SK-N-SH (cell line): ENCODE measurements at places on chromosomes 1 and 21.

DNA sequence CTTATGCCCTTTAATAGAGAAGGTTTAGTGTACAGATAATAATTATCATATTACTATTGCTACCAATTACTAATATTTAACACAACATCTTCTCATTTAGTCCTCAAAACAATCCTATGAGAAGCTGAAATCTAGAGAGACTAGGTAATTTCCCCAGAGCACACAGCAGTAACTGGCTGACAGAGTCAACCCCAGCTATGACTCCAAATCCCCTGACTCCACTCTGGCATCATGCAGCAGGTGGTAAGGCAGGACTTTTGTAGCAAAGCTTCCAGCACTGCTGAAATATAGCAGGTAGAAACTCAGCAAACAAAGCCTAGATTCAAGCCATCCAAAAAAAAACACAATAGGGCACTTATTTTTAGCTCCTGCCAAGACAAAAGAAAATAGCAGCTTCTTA lies 79.3 kb upstream of the RGS2 start:
- DNase-seq = no peak

DNA sequence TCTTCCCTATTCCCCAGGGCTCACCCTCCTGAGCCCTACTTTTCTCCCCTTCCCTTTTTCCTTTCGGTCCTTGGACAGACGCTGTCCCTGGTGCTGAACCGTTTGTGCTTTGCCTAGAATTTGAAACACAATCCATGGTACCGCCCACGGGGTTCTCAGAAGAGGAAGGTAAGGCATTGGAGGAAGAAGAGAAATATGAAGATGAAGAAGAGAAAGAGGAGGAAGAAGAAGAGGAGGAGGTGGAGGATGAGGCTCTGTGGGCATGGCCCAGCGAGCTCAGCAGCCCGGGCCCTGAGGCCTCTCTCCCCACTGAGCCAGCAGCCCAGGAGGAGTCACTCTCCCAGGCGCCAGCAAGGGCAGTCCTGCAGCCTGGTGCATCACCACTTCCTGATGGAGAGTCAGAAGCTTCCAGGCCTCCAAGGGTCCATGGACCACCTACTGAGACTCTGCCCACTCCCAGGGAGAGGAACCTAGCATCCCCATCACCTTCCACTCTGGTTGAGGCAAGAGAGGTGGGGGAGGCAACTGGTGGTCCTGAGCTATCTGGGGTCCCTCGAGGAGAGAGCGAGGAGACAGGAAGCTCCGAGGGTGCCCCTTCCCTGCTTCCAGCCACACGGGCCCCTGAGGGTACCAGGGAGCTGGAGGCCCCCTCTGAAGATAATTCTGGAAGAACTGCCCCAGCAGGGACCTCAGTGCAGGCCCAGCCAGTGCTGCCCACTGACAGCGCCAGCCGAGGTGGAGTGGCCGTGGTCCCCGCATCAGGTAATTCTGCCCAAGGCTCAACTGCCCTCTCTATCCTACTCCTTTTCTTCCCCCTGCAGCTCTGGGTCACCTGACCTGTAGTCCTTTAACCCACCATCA lies 10.4 kb downstream of the BCAN start:
- no peak for DNase-seq

- DNase-seq = no peak
These were observed 3.1 kb upstream of the WNT9A start for GRCh38 chr1:227950735-227951346.

- no peak for DNase-seq
These were observed 90.7 kb upstream of the IFFO2 start for GRCh38 chr1:19046972-19047731.

GRCh38 chr1:104702731-104703130 lies 953.0 kb downstream of the AMY1C start:
- no peak for DNase-seq

GRCh38 chr1:219066631-219067349 lies 106.9 kb upstream of the LYPLAL1 start:
- DNase-seq = peak; percentile 7

DNA sequence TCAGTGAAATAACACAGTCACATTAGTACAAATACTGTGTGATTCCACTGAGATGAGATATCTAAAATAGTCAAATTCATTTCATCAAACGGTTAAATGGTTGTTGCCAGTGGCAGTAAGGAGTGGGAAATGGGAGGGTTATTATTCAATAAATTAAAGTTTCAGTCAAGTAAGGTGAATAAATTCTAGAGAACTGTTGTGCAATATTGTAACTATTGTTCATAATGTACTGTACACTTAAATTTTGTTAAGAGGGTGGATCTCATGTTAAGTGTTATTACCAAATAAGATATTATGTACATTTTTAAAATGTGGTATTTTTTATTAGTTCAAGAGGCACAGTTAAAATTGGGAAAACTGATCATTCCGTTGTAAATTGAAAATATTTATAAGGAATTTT lies 463.3 kb upstream of the BRINP3 start:
- DNase-seq = no peak

DNA sequence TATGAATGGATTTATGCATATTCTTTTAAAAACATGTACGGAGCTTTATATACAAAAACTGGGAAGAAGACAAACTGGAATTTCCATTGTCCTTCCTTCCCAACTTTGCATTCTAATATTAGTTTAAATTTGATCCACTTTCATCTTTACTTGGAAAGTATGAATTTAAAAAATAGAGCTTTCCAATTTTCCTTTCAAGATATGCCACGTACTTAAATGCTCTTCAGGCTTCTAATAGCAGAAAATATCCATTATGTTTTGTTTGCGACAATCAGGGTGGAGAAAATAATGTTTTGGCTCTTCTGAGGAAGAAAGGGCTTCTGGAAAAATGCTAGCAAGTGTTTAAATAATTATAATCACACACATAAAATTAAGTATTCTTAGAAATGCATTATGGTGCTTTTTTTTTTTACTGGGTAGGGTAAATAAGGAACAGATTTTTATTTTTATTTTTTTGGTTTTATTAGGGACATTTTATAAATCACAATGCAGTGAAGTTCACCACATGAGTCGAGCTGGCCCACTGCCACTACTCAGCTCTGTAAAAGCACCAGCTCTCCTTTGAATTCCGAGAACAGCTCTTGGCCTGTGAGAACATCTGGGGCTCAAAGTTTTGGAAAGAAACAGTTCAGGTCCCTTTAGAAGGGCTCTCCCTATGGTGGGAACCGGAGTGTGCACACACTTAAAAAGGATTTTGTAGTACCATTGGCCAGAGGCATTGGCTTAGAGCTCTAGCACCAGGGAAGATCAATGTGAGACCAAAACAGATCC lies 287.4 kb upstream of the LYPLAL1 start:
- DNase-seq = no peak

GRCh38 chr1:169001353-169001752 lies 105.1 kb upstream of the ATP1B1 start:
- no peak for DNase-seq

- DNase-seq = no peak
These were observed 529.4 kb upstream of the CXADR start for GRCh38 chr21:16983420-16983819.

DNA sequence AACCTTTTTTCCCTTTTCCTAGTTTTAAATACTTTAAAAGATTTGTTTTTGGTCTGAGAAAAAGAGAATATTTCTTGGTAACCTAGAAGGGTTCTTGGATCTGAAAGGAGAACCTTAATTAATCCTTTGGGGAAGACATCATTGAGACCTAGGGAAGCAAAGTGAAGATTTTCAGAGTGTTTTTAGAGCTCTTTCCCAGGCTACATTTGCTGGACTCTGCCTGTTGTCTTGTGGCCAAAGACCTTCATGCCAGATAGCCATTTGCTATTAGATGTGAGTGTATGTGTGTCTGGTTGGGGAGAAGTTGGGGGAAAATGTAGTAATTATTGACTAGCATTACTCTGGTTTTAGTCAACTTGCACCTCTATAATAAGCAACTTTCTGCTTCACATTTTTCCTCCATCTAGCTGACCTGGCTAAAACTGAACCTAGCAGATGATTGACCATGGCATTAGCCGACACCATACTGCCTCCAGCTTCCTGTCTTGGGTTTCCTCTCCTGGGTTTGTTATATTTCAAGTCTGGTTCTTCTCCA lies 239.1 kb downstream of the USP25 start:
- DNase-seq = no peak

DNA sequence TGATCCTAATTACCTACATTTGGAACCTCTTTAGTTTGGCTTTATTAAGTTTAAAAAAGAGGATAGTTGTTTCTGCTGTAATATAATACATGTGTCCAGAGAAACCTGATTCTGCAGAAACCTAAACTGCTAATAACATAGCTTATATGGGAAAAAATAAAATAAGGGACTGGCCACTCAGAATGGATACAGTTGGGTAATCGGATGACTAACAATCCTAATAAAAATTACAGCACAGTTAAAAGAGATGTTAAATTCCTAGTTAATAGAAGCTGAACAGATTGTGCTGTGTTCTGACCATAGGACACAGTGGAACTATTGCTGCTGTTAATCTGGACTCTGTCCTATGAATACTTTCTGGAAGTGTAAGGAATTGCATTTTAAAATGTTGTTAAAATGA lies 16.0 kb downstream of the ARV1 start:
- DNase-seq = no peak

GRCh38 chr21:28771790-28772501 lies 220.7 kb downstream of the LTN1 start:
- no peak for DNase-seq

GRCh38 chr1:63305043-63305442 lies 17.3 kb upstream of the FOXD3 start:
- DNase-seq = no peak

DNA sequence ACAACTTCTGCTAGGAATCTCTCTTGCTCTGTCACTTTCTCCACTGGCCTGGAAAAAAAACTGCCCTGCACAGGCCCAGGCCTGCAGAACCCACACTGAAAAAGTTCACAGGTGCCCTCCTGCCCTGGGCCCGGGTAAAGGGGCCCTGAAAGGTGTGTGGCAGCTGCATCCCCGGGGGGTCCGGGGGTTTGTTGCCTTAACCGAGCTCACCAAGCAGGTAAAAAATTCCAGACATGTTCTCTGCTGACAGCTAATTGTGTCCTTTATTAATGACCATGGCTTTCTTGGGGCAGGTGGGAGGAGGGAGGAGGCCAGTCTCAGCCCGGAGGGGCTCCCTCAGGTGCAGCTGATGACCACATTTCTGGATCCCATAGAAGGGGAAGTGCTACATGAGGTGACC lies 122.9 kb downstream of the LACTBL1 start:
- no peak for DNase-seq

- no peak for DNase-seq
These were observed 107.5 kb downstream of the MRPS6 start for GRCh38 chr21:34180826-34181359.

- no peak for DNase-seq
These were observed 54.2 kb upstream of the TNR start for GRCh38 chr1:175797576-175797975.

DNA sequence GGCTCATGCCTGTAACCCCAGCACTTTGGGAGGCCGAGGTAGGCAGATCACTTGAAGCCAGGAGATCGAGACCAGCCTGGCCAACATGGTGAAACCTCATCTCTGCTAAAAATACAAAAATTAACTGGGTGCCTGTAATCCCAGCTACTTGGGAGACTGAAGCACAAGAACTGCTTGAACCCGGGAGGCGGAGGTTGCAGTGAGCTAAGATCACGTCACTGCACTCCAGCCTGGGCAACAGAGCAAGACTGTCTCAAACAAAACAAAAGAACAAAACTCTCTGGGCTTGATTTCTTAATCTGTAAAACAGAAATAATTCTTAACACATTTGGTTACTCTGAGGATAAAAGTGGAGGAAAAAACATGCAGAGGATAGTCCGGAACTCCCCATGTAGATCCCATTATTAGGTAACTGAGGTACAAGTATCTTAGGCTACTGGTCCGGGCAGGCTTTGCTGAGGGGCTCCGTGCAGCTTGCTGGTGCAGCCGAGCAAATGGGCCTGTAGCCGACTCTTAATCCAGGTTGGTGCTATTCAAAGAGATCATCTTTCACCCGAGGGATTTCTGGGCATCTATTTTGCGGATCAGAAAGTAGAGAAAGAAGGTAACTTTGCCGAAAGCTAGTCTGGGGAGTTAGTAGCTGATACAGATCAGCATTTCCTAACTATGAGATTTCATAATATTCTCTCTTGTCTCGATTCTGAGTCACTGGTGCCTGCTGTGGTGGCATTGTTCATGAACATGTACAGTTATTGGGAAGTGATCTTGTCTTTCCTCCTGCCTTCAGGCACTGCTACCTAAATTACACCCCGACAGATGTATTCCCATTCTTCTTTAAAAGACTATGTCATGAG lies 56.8 kb downstream of the NFIA start:
- no peak for DNase-seq

DNA sequence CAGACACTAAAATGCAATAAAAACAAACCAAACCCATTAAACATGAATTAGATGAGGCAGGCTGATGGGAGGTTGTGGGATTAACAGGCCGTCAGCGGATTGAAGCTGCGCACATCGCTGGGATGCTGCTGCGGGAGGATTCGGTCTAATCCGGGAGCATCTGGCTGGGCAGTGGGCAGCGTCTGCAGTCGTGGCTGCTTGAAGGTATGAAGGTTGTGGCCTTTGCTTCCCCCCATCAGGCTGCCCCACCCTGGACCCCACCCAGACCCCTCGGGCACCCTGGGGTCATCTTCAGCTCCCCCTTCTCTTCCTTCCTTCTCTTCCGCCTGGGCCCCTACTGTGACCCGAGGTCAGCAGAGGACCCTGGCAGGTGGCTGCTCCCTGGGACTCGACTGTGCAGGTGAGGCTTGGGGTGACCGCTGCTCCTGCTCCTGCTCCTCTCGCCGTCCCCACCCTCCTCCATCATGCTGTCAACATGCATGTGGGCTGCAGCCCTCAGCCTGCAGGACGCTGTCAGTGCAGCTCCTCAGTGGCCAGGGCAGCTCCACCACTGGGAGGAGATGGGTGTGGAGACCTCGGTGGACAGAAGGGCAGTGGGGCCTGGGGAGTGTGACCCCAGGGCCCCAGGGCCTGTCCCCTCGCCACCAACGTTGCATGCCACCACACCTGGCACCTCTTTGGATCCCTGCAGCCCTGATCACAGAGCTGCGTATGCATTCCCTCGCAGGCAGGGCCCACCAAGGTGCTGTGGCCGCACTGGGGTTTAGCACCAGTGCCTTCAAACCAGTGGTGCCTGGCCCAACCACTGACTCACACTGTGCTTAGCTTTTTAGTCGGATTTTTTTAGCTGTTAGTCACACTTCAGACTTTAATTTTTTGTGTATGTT lies 112.2 kb upstream of the COL6A1 start:
- DNase-seq = no peak

DNA sequence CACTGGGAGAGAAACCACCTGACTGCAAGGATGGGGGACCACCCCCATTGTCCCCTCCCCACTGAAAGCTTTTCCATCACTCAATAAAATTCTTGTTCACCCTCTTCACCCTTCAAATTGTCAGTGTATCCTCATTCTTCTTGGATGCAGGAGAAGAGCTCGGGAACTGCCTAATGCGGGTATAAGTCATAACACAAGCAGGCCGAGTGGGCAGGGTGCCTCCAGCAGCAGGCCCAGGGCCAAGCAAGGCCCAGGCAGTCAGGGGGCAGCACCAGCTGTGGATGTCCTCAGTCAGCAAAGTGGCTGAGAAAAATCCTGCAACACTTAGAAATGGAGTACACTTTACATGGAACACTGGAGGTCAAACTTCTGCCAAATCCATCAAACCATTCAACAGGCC lies 33.7 kb upstream of the SLC35A3 start:
- no peak for DNase-seq

- no peak for DNase-seq
These were observed 430 bp downstream of the FAM167B start for GRCh38 chr1:32247452-32247851.
